ENCODE measurements at places on chromosomes 2 and 18.

GRCh38 chr2:124250433-124250832, 225.3 kb downstream of the CNTNAP5 start:
- DNase-seq, result no peak

GRCh38 chr18:60893355-60894097, 439.7 kb upstream of the CDH20 start:
- DNase-seq, result no peak

DNA sequence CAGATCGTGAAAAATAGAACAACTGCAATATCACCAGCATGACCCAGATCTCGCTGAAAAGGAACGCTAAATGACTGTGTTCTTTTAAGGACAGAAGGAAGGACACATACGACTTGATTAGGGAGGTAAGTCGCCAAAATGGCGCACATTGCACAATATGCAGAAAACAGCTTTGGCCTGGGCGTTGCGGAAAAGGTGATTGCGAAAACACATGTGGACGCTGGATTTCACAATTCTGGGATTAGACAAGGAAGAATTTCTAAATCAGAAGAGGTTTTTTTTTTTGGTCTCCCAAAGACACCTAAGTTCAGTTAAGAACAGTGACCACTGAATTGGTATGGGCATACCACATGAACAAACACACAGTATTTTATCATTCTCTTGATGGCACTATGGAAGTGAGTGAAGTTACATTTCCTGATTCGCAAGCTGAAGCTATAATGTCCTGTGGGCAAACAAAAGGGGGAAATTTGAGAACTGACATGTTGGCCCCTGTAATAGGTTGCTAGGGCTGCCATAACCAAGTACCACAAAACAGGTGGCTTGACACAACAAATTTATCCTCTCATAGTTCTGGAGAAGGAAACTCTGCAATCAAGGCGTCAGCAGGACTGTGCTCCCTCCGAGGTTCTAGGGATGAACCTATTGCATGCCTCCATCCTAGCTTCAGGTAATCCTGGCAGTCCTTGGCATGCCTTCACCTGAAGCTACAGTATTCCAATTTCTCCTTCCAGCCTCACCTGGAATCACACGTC, 25.8 kb upstream of the ERICH2 start:
- DNase-seq, result no peak

DNA sequence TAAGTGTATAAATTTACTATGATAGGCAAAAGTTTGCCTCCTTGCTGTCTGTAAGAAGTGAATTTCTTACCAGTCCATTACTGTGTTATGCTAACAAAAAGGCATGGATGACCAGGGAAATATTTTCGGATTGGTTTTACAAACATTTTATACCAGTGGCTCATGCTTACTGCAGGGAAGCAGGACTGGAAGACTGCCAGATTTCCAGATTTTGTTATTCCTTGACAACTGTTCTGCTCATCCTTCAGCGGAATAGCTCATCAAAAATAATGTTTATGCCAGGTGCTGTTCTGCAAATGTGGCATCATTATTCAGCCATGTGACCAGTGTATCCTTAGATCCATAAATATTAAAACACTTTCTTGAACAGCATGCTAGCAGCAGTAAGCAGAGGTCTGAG, 40.4 kb upstream of the NETO1 start:
- DNase-seq, result peak; percentile 1

DNA sequence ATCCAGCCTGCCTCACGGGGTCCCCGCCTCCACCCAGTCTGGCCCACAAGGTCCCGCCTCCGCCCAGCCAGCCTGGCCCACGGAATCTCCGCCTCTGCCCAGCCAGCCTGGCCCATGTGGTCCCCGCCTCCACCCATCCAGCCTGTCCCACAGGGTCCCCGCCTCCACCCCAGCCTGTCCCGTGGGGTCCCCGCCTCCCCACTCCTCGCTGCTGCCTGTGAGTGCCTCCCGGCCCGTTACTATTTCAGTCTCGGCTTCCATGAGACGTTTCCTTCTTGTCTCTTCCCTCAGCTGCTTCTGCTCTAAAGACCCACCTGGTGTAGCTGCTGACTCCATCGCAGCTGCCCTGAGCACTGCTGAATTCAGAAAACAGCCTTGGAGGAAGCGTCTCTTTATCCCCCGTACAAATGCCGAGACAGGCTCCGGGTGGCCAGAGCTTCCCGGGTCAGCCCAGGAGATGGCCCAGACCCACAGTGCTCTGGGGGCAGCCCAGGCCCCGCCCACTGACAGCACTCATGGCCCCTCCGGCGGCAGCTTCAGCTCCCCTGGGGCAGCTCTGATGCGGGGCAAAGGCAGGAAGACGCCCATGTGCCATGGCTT, 69.8 kb downstream of the NFATC1 start:
- DNase-seq, result peak; percentile 79

- DNase-seq, result no peak
Observed at GRCh38 chr2:113858764-113859163, 31.1 kb upstream of the ACTR3 start.

All from tongue (tissue), 3 donors.